ENCODE measurements at places on chromosomes 7 and 10.
A peak's percentile ranks its signal among the peaks of the same experiment; 100 is the strongest.

DNA sequence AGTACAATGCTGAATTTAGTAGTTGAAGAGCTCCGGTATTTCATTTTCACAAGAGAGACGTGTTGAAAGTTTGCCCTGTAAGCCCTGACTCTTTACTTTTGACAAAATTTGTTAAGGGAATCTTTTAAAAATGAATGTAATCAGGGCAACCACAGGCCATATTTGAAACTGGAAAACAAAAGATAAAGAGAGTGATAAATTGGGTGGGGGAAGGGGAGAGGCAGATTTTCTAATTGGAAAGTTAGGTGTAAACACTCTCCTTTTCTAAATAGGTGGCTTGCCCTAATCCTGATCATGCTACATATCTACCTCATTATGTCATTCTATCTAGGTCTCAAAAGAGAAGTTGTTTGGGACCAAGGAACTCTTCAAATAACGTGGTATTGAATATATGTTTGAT is 90.7 kb downstream of the CABCOCO1 start:
- peaks cover 13% of the 10 kb centered on the region for H3K4me1 ChIP-seq
- H3K27me3 ChIP-seq, result no peaks in the 10 kb centered on the region
- no peak for DNase-seq
- H3K4me3 ChIP-seq, result no peak overlapping the region

GRCh38 chr7:128035712-128036111 is 4.5 kb upstream of the LRRC4 start:
- no peaks in the 10 kb centered on the region for H3K27me3 ChIP-seq
- no peak overlapping the region for H3K4me3 ChIP-seq
- 0 out of 2 replicates have a peak, but pooled peaks cover 4% of the 10 kb centered on the region for H3K4me1 ChIP-seq
- no peaks in the 10 kb centered on the region for H3K36me3 ChIP-seq

GRCh38 chr7:150898475-150899011 is 46.2 kb downstream of the AOC1 start:
- peaks cover 26% of the 10 kb centered on the region for H3K27me3 ChIP-seq
- no peak overlapping the region for H3K27ac ChIP-seq
- no peak overlapping the region for H3K4me3 ChIP-seq
- DNase-seq, result peak; percentile 88
- 0 out of 2 replicates have a peak, but pooled peaks cover 2% of the 10 kb centered on the region for H3K4me1 ChIP-seq

GRCh38 chr7:148807436-148807835 is 76.7 kb downstream of the EZH2 start:
- no peak overlapping the region for H3K27ac ChIP-seq
- H3K27me3 ChIP-seq, result no peaks in the 10 kb centered on the region
- H3K36me3 ChIP-seq, result peaks cover 77% of the 10 kb centered on the region
- H3K4me1 ChIP-seq, result no peaks in the 10 kb centered on the region
- no peak overlapping the region for H3K4me3 ChIP-seq
- DNase-seq, result no peak

- no peak for DNase-seq
- no peak overlapping the region for H3K4me3 ChIP-seq
- no peaks in the 10 kb centered on the region for H3K4me1 ChIP-seq
- H3K36me3 ChIP-seq, result no peaks in the 10 kb centered on the region
- H3K27ac ChIP-seq, result no peak overlapping the region
These were observed 694.1 kb downstream of the SUGCT start for GRCh38 chr7:40828686-40829600.
